NCI-H524 treated with DMSO at 0.1 percent for 48 hours (cell line): ENCODE measurements at places on chromosomes 6 and 20.

DNA sequence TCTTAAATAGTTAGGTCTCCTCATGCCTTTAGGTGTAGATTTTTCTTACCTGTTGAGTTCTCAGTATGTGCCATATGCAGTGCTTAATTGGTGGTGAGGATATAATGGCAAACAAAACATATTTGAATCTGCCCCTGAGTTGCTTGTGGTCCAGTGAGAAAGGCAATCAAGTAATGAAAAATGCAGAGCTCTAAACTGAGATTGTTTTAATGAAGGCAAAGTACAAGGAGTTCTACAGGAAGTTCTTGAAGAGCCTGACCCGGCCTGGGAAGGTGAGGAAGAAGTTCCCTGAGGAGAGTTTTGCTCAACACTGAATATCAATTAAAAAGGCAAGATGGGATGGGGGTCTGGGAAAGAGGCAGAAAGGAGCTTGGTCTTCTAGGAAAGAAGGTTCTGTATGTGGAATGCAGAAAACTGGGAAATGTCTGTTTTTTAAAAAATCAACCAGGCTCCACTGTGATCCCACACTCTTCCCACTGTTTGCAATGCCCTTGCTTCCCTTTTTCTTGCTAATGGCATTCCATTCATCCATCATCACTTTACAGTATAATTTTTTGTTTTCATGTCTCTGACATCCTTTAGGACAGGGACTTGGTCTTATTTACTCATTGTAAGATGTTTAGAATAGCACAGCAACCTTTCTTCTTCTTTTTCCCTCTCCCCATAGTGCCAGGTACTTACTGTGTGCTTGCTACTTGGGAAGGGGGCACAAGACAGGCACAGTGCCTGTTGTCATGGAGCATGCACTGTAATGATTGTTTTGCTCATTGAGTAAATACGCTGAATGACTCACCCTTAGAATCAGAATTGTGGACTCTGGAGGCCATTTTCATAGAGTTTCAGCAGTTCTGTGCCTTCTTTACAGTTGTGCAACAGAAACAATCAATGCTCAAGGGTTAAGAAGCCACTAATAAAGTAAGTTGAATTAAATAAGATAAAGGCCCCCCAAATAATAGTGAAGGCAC, 64.3 kb downstream of the ANKS1A start:
- no peak for DNase-seq

GRCh38 chr20:18304618-18305017, 16.3 kb downstream of the ZNF133 start:
- DNase-seq, result no peak

GRCh38 chr20:14570811-14571210, 233.4 kb upstream of the FLRT3 start:
- no peak for DNase-seq

GRCh38 chr6:356828-357251, 34.7 kb upstream of the IRF4 start:
- DNase-seq, result no peak

- DNase-seq, result no peak
Observed at GRCh38 chr6:152529369-152529768, 107.8 kb downstream of the SYNE1 start.

DNA sequence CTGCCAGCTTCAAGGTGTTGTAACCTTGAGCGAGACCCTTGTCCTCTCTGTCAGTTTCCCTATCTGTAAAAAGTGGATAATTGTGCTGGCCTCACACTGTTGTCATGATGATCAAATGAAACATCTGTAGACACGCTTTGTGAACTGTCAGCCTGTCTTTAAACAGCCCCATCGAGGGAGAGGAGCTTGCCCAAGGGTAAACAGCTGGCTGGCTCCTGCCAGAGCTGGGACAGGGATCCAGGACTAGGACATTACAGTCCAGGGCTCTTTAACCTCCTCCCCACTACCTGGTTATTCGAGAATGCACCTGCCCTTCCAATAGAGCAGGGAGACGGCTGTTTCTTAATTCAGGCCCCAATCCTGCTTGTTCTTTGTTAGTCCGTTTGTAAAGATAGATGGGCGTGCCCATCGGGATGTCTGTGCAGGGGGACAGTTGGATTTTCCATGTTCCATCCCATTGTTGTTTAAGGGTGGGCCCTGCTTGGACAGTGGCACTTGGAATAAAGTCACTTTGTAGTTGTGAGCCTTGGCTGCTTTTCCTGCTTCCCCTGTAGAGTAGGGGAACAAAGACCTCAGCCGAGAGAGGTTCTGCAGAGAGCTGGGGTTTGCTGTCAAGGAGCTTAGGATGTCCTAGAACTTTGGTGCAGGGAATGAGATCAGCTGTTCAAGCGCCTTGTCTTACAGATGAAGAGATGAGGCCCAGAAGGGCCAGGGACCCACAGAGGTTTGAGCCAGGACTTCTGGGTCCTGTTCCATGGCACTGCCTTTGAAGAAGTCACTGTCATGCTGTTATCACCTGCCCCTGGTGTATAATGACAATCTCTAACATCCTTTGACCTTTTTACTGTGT, 77.9 kb upstream of the MYL9 start:
- no peak for DNase-seq

DNA sequence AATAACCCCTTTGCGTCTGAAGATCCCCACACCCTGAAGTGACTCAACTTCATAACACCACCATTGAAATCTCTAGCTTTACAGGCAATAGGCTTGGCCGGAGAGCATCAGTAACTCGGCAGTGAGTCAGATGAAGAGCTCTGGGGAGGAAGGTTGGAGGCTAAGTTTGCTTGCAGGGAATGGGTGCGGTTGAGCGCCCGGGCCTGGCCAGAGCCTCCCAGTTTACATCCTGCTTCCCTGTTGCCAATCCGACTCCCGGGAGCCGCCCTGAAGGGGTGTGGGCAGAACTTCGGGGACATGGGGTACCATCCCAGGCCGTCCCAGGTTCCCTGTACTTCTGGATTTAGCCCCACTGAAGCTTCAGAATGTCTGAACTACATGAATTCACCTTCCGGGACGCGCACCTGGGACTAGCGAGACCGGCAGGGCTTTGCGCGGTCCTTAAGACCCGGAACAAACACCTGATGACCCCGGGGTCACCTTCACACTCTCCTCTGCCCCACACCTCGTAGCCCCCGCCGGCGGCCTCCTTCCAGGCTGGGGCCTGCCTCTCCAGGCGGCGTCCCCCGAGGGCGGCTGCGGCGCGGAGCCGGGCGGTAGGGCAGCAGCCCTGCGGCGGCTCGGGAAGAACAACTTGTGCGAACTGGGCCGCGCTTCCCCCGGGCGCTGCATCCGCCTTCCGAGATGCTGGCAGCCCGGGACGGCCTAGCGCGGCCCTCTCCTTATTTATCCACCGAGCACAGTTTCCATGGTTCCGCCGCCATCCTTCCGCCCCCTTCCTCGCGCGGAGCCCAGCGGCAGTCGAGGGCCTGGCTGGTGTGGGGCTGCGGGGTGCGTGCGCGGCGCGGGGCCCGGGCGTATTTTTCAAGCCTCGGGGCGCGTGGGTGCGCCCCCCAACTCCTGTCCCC, 56.6 kb upstream of the RREB1 start:
- DNase-seq, result no peak

GRCh38 chr6:2959909-2960719, 11.3 kb downstream of the SERPINB6 start:
- no peak for DNase-seq

DNA sequence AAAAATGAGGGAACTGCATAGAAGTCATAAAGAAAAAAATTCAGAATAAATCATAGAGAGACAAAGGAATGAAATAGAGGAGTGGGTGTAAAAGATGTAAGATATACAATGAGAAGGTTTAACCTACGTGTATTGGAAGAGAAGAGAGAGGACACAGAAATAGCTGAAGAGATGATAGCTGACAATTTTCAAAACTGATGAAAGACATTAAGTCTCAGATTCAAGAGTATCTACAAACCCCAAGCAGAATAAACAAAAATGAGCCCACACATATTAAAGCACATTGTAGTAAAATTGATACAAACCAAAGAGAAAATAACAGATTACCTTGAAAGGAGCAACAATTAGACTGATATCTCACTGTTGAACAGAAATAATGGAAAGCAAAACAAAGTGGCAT, 143.3 kb upstream of the PRND start:
- DNase-seq, result no peak

DNA sequence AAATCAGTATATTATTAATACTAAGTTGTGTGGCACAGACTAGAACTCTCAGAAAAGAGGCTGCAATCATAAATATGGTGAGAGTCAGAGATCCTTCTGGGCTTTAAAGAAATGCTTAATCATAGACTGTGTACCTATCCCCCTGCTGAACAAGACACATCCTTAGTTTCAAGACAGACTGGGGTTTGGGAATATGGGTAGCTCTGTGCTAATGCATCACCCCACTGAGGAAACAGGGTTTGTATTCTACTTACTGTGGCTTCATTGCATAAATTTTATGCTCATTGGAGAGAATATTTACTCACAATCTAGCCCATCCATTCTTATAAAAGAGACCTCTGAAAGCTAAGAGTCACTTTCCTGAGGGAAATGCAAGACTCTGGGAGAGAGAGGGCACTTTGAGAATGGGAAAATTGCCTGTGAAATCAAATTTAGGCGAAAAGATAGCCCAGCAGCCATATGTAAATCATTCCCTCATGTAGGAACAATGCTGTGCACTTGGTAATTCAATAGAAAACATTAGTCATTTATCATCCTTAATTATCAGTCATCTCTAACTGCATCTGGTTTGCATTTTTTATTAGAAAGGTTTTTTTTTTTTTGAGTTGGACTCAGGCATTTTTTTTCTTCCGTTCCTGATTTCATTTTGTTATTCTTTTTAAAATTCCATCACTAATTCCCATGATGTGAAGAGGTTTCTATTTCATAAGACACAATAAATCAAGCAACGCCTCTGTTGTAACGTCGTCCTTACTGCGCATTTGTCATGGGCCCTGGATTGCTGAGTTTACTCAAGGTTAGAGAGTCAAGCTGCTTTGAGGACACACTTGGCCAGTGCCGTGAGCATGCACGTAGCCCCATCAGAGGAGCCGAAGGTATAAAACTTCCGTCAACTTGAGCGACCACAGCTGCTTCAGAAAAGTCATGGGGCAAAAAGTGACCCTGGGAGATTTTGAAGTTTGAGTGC, 91.8 kb downstream of the TRMT11 start:
- no peak for DNase-seq

DNA sequence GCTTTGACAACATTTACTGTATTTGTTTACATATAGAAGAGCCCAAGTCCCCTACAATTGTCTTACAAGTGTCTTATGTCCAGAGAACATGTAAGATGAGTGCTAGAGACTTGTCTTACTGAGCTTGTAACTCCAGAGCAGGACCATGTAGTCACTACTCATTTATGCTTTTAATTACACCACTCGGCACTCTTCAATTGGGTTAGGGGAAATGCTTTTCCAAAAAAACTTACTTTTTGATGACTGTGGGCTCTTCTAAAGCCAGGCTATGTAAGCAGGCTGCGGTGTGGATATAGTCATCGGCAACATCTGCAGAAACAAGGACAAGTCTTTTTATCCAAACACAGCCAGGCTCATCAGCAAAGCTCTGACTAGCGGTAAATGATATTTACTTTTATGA, 18.7 kb downstream of the SNX5 start:
- DNase-seq, result no peak

DNA sequence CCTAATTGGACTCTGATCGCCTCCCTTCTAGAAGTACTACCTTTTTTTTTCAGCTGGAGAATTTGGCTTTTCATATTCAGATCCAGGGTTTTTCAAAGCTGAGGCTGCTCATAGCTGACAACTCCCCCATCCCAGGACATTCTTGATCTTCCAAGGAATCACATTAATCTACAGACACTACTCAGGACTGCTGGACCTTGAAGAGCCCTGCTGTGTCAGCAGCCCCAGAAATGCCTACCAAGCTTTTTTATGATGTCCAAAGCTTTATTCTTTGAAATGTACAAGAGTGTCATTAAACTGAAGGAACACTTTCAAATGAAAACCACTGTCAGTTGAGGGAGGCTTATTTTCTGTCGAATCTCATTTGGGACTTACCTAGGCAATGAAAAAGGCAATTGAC, 704.1 kb downstream of the PTPRT start:
- DNase-seq, result no peak

GRCh38 chr20:50636601-50637540, 54.5 kb downstream of the RIPOR3 start:
- DNase-seq, result no peak
